ENCODE measurements at places on chromosomes 3 and 15. TPM values are rescaled to one million over a fixed set of nuclear protein-coding genes. Genes with fewer than 3 reads are reported as not detected.

DNA sequence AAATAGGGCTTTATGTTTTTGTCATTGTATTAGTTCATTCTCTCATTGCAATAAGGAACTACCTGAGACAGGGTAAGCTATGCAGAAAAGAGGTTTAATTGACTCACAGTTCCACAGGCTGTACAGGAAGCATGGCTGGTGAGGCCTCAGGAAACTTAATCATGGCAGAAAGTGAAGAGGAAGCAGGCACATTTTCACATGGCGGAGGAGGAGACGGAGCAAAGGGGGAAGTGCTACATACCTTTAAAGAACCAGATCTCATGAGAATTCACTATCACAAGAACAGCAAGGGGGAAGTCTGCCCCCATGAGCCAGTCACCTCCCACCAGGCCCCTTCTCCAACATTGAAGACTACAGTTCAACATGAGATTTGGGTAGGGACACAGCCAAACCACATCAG, 25.6 kb downstream of the CEP63 start:
- no peak overlapping the region for H3K27ac ChIP-seq
- no peak overlapping the region for H3K4me3 ChIP-seq
- H3K36me3 ChIP-seq = peaks cover 18% of the 10 kb centered on the region
- no peak for DNase-seq

DNA sequence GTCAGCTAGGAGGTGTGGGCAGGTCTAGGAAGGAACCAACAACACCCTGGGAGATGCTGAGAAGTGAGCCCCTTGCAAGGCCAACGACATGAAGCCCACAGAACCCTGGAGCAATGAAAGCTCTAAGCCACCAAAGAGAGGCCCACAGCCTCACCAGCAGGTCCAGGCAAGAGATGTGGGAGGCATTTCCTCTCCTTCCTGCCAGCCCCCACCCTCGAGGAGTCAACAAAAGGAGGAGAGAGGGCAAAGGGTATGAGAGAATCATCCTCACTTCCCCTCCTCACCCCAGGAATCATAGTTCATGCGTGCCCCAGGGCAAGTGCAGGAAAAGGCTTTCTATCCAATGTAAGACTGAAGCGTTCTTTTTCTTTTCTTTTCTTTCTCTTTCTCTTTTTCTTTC, 195.8 kb downstream of the SHQ1 start:
- no peak overlapping the region for H3K27ac ChIP-seq
- no peaks in the 10 kb centered on the region for H3K36me3 ChIP-seq
- no peak overlapping the region for H3K4me3 ChIP-seq
- H3K4me1 ChIP-seq = no peaks in the 10 kb centered on the region

- peaks cover 12% of the 10 kb centered on the region for H3K36me3 ChIP-seq
- no peaks in the 10 kb centered on the region for H3K27me3 ChIP-seq
- no peak overlapping the region for H3K27ac ChIP-seq
- no peak overlapping the region for H3K4me3 ChIP-seq
- DNase-seq = no peak
Measured at GRCh38 chr3:124372775-124373174, 357.5 kb upstream of the UMPS start.

The GALNT15 gene
- 0.46 TPM for total RNA-seq

DNA sequence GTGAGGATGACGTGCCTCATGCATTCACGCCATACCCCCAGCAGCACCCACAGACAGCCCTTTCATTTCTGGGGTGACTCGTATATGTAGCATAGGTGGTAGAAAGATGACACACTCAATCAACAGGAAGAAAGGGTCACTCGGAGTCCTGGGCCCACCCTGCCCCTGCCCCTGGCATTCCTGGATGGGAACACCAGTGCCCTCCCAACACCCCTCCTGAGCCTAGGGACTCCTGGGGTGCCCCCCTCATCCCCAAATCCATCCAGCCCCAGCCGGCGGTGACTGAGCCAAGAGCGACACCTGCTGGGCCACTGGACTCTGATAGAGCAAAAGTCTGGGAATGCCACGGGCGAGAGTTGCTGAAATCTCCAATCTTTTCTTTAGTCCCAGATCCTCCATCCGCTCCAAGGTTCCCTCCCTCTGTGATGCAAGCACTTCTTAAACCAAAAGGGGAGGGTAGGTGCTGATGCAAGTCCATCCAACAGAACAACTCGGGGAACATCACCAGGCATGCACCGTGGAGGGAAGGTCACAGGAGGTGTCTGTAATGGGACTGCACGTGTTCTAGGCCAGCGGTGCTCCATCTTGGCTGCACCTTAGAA, 31.1 kb downstream of the ACAN start:
- peak; percentile 30 for DNase-seq
- H3K4me3 ChIP-seq = no peak overlapping the region
- H3K4me1 ChIP-seq = no peaks in the 10 kb centered on the region
- no peaks in the 10 kb centered on the region for H3K36me3 ChIP-seq
- no peaks in the 10 kb centered on the region for H3K27me3 ChIP-seq

GRCh38 chr3:66270288-66270687, 49.5 kb downstream of the SLC25A26 start:
- no peak for DNase-seq
- peaks cover 13% of the 10 kb centered on the region for H3K36me3 ChIP-seq
- H3K27me3 ChIP-seq = no peaks in the 10 kb centered on the region
- no peak overlapping the region for H3K27ac ChIP-seq
- H3K4me3 ChIP-seq = no peak overlapping the region
- H3K4me1 ChIP-seq = peaks cover 3% of the 10 kb centered on the region

The COX5A gene
- total RNA-seq = 191 TPM

DNA sequence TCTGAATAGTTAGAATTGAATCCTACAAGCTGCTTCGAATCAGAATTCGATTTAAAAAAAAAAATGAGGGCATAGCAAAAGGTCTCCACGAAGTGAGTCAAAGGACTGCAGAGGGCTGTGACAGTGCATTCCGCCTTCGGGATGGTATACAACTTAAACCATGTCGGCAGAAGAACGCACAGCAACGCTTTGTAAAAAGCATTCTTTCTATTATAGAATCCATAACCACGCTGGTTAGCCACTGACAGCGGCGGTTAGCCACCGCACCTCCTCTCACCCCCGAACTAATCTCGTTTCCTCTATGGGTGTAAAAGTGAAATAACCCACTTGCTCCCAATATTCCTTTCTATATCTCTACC, 664 bp upstream of the PIK3CA start:
- no peak overlapping the region for H3K4me3 ChIP-seq
- H3K4me1 ChIP-seq = peaks cover 20% of the 10 kb centered on the region
- H3K36me3 ChIP-seq = no peaks in the 10 kb centered on the region
- H3K27ac ChIP-seq = no peak overlapping the region
- no peaks in the 10 kb centered on the region for H3K27me3 ChIP-seq
- DNase-seq = no peak

GRCh38 chr3:53044371-53044710, 1.5 kb downstream of the SFMBT1 start:
- no peak for DNase-seq
- peaks cover 28% of the 10 kb centered on the region for H3K27me3 ChIP-seq
- peak overlapping the region; percentile 97 for H3K27ac ChIP-seq
- peak overlapping the region; percentile 90 for H3K4me3 ChIP-seq

The TTLL13 gene
- 0.69 TPM for total RNA-seq

DNA sequence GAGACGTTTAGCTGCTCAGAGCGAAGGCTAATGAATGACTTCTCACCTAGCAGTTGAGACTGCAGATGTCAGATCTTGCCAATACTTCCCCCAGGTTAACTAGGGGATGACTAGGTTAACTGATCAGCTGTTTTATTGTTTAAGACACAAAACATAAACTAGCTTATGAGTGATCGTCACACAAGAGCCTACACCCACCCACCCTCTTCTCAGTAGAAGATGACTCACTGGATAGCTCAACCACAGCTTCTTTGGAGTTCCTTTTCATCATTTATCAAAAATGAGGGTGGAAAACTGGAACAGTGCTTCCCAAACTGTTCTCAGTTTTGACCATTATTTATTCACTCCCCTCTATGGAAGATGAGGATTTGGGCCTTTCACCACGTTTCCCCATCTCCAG, 25.2 kb downstream of the GASK1A start:
- peaks cover 10% of the 10 kb centered on the region for H3K4me1 ChIP-seq
- no peak overlapping the region for H3K4me3 ChIP-seq
- H3K27me3 ChIP-seq = peaks cover 4% of the 10 kb centered on the region
- no peak overlapping the region for H3K27ac ChIP-seq
- no peak for DNase-seq
- H3K36me3 ChIP-seq = no peaks in the 10 kb centered on the region

The SI gene
- total RNA-seq = 2.0 TPM

GRCh38 chr15:44596511-44597010, 59.6 kb downstream of the EIF3J start:
- no peak for DNase-seq
- H3K27ac ChIP-seq = no peak overlapping the region
- H3K4me3 ChIP-seq = no peak overlapping the region
- peaks cover 26% of the 10 kb centered on the region for H3K36me3 ChIP-seq
- H3K27me3 ChIP-seq = no peaks in the 10 kb centered on the region

The SLC15A2 gene
- 4.2 TPM for total RNA-seq

DNA sequence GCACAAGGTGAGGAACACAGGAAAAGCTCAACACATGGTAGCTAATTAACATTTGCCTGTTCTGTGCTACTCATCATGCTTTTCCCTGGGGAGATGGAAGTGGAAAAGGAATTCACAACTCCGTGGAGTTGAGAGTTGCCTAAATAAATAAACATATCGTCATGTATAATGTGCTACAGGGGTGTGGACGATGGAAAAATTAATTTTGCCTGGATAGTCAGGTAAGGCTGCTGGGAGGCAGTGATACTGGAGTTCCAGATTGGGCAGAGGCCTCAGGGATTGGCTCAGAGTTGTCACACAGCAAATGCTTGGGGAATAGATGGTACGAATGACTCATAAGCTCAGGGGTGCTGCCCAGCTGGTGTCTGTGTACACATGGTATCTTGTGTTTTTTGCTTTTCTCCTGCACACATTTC, 3.1 kb upstream of the ABHD6 start:
- no peak overlapping the region for H3K27ac ChIP-seq
- peaks cover 40% of the 10 kb centered on the region for H3K27me3 ChIP-seq
- H3K36me3 ChIP-seq = no peaks in the 10 kb centered on the region
- peaks cover 15% of the 10 kb centered on the region for H3K4me1 ChIP-seq

The LRTM1 gene
- total RNA-seq = not detected

The CFAP91 gene
- 75.0 TPM for total RNA-seq

The SLC9C1 gene
- total RNA-seq = 1.5 TPM

- DNase-seq = no peak
- no peak overlapping the region for H3K27ac ChIP-seq
- H3K4me3 ChIP-seq = no peak overlapping the region
- peaks cover 18% of the 10 kb centered on the region for H3K4me1 ChIP-seq
- H3K36me3 ChIP-seq = no peaks in the 10 kb centered on the region
Measured at GRCh38 chr3:140250945-140251344, 316.0 kb downstream of the CLSTN2 start.

The NEIL1 gene
- 79.2 TPM for total RNA-seq

The OXNAD1 gene
- total RNA-seq = 17.6 TPM

GRCh38 chr3:149599236-149599635, 58.6 kb downstream of the WWTR1 start:
- no peak overlapping the region for H3K27ac ChIP-seq
- DNase-seq = no peak
- peaks cover 4% of the 10 kb centered on the region for H3K4me1 ChIP-seq
- no peak overlapping the region for H3K4me3 ChIP-seq
- H3K27me3 ChIP-seq = no peaks in the 10 kb centered on the region
- H3K36me3 ChIP-seq = no peaks in the 10 kb centered on the region

DNA sequence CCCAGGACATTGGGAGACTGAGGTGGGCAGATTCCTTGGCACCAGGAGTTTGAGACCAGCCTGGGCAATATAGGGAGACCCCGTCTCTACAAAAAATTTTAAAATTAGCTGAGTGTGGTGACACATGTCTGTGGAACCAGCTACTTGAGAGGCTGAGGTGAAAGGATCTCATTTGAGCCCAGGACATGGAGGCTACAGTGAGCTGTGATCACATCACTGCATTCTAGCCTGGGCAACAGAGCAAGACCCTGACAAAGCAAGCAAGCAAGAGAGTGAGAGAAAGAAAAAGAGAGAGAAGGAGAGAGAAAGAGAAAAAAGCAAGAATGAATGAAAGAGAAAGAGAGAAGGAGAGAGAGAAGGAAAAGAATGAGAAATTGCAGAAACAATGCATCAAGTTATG, 52.1 kb upstream of the CSPG5 start:
- peaks cover 40% of the 10 kb centered on the region for H3K36me3 ChIP-seq
- no peak overlapping the region for H3K4me3 ChIP-seq
- H3K27ac ChIP-seq = peak overlapping the region; percentile 22
- H3K4me1 ChIP-seq = no peaks in the 10 kb centered on the region
- DNase-seq = no peak

DNA sequence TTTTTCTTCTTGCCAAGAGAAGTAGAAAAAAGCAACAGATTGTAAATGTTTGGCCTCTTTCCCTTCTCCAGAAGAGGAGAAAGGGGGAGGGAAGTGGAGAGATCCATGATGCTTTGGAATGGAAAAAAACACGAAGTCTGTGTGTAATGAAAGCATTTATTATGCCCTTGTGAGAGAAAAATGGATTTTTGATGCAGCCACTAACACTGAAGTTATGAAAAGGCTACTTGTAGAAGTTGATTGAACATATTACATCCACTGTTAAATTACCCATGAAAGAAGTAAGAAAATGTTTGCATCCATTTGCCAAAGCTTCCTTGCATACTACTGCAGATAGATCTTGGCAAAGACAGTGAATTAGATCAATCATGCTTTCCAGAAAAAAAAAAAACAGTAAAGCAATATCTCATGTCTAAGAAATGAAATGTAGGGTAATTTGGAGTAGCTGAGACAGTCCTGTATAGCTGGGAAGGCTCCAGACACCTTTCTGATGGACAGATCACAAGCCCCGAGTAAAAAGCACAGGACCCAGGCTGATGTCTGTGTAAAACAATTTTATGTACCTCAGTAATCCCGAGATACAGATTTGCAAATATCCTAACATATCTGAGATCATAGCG, 295.5 kb downstream of the PLOD2 start:
- H3K27ac ChIP-seq = no peak overlapping the region
- H3K36me3 ChIP-seq = no peaks in the 10 kb centered on the region
- H3K4me3 ChIP-seq = no peak overlapping the region
- DNase-seq = no peak
- no peaks in the 10 kb centered on the region for H3K27me3 ChIP-seq
- peaks cover 2% of the 10 kb centered on the region for H3K4me1 ChIP-seq

The TYRO3 gene
- 106 TPM for total RNA-seq

The CHCHD6 gene
- 30.2 TPM for total RNA-seq

GRCh38 chr3:66014056-66014455, 24.7 kb downstream of the MAGI1 start:
- H3K27ac ChIP-seq = peak overlapping the region; percentile 1
- no peaks in the 10 kb centered on the region for H3K27me3 ChIP-seq
- H3K4me1 ChIP-seq = peaks cover 60% of the 10 kb centered on the region
- no peak for DNase-seq
- H3K36me3 ChIP-seq = peaks cover 2% of the 10 kb centered on the region

The TMEM45A gene
- total RNA-seq = 9.9 TPM

- no peak overlapping the region for H3K4me3 ChIP-seq
- H3K27ac ChIP-seq = no peak overlapping the region
- H3K36me3 ChIP-seq = peaks cover 15% of the 10 kb centered on the region
- no peaks in the 10 kb centered on the region for H3K27me3 ChIP-seq
- DNase-seq = no peak
Measured at GRCh38 chr3:194404365-194405140, 5.5 kb upstream of the GP5 start.

Data from progenitor cell of endocrine pancreas (in vitro differentiated cells).